Thyroid gland (tissue), 4 donors: ENCODE measurements at places on chromosomes 6 and 20. TPM values are rescaled to one million over a fixed set of nuclear protein-coding genes. Genes with fewer than 3 reads are reported as not detected.

GRCh38 chr6:26071135-26071534 lies 16.1 kb upstream of the HFE start:
- DNase-seq: no peak

DNA sequence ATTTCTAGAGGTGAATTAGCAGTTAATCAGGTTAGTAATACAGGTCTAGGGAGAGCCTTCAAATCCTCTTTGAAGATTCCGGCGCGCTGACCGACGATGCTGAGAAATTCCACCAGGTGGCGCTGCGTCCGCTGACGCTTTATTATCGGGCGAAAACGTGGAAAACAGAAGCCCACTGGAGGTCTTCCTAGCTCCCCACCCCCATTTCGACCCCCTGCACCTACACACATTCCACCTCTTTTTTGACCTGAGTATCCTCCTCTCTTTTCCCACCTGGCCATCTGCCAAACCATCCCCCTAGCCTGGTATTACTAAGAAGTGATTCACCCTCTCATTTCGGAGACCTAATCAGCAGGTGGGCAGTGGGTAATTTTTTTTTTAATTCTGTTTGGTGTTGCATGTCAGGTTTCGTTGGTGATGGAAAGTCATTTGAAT lies 65.4 kb upstream of the RIN2 start:
- peak; percentile 58 for DNase-seq

- DNase-seq: peak; percentile 84
These were observed 659 bp downstream of the MCUR1 start for GRCh38 chr6:13813621-13814175.

ABT1 gene
- total RNA-seq: 11.9 TPM

SCRT2 gene
- total RNA-seq: not detected
